HT-29 (cell line): ENCODE measurements at places on chromosomes 4 and X.

DNA sequence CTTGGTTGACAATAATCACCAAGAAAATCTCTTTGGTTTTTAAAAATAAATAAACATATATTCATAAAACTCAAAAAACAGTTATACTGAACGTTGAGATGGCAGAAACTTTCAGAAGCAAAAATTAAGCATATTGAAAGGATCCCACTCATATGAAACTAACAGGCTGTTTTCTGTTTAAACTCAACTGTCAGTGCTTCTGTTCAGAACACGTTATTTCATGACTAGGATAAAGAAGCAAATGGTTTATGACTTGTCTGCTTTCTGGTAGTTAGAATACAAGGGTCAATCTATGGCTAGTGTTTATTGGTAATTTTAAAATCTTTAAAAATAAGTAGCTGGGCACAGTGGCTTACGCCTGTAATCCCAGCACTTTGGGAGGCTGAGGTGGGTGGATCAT, 4.1 kb downstream of the GPR82 start:
- DNase-seq, result no peak

- peak; percentile 35 for DNase-seq
These were observed 831.9 kb downstream of the TRIML1 start for GRCh38 chr4:188971125-188971524.

- no peak for DNase-seq
These were observed 195.9 kb upstream of the LDB2 start for GRCh38 chr4:17094159-17094875.

- DNase-seq, result no peak
These were observed 294.4 kb downstream of the GPAT3 start for GRCh38 chr4:83830138-83830888.

- DNase-seq, result no peak
These were observed 125.8 kb upstream of the UNC5C start for GRCh38 chr4:95674521-95674981.

GRCh38 chr4:138612428-138612827, 370.3 kb upstream of the SLC7A11 start:
- DNase-seq, result no peak

GRCh38 chr4:128715616-128716015, 93.9 kb upstream of the JADE1 start:
- DNase-seq, result no peak

DNA sequence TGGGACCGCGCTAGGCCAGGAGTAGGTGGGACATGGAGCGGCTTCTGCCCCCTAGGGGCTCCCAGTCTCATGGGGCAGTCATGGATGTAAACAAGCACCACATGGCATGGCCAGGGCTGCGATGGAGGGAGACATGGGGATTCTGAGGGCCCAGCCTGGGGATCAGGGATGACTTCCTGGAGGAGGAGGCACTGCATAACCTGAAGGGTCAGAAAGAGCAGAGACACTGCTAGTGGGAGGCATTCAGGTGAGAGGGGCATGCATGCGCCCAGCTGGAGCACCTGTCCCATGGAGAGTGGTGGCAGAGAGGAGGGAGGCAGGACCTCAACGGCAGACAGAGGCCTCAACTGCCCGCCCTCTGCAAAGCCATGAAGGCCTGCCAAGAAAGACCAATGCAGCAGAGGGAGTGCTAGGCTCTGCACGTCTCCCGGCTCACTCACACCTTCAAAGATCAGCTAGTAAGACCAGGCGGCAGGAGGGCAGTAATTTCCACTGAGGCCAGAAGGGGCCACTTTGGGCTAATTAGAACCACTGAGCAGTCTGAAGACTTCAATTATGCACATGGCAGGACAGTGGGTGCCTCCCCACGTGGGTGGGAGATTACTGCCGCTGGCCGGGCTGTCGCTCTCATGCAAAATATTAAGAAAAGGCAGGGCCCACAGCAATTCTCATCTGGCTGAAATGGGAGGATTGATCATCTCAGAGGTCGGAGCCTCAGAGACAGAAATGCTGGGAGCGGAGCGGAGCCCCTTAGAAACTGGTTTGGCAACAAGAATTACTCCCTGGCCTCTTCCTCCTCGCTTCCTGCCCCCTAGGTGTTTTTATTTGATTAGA, 69.6 kb downstream of the PPP2R2C start:
- DNase-seq, result peak; percentile 21

DNA sequence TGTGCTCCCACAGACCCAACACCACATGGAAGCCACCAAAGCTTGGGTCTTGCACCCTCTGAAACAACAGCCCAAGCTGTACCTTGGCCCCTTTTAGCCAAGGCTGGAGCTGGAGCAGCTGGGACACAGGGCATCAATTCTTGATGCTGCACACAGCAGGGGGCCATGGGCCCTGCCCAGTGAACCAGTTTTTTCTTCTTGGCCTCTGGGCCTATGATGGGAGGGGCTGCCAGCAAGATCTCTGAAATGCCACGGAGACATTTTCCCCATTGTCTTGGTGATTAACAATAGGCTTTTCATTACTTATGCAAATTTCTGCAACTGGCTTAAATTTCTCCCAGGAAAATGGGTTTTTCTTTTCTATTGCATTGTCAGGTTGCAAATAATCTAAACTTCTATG, 49.0 kb downstream of the SPANXA2 start:
- no peak for DNase-seq

GRCh38 chr4:115433491-115433890, 320.1 kb upstream of the NDST4 start:
- DNase-seq, result no peak

- peak; percentile 51 for DNase-seq
These were observed at the start of gene GABRB1 for GRCh38 chr4:47031011-47031678. Gene GABRB1 (plus strand): TSS chr4:47031567.

DNA sequence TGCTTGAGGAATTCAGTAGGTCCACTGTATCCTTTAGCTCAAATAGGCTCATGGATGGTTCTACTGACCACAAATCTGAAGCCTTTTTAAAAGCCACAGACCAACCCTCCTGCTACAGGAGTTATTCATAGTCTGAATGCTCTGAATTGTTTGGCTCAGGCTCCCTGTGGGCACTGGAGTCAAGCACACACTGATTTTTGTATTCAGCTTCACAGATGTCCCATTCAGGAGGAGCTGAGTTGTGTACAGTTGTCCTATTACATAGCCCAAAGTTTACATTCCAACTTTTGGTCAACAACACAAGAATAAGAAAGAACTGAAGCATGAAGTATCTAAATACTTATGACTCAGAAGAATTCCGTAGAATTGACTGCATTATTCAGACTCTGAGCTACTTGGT, 243.9 kb downstream of the UNC5C start:
- DNase-seq, result no peak

GRCh38 chrX:23930894-23931604, 23.2 kb downstream of the CXorf58 start:
- DNase-seq, result no peak

GRCh38 chrX:11462648-11463047, 169.4 kb downstream of the AMELX start:
- DNase-seq, result no peak

GRCh38 chr4:95091272-95091671, 333.5 kb downstream of the BMPR1B start:
- DNase-seq, result no peak

GRCh38 chr4:57044279-57044678, 65.6 kb downstream of the POLR2B start:
- no peak for DNase-seq

- DNase-seq, result no peak
These were observed 277.4 kb upstream of the GATB start for GRCh38 chr4:152038238-152038637.

GRCh38 chr4:120318196-120318846, 251.7 kb upstream of the MAD2L1 start:
- DNase-seq, result no peak

DNA sequence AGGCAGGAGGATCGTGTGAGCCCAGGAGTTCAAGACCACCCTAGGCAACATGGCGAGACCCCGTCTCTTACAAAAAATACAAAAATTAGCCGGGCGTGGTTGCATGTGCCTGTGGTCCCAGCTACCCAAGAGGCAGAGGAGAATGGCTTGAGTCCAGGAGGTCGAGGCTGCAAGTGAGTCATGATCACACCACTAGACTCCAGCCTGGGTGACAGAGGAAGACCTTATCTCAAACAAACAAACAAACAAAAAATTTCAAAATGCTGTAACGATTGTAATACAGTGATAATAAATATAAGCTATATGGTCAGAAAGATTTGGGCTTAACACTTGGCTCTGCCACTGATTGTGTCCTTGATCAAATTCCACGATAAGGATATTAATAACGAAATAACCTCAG, 24.2 kb downstream of the SLC25A4 start:
- no peak for DNase-seq

DNA sequence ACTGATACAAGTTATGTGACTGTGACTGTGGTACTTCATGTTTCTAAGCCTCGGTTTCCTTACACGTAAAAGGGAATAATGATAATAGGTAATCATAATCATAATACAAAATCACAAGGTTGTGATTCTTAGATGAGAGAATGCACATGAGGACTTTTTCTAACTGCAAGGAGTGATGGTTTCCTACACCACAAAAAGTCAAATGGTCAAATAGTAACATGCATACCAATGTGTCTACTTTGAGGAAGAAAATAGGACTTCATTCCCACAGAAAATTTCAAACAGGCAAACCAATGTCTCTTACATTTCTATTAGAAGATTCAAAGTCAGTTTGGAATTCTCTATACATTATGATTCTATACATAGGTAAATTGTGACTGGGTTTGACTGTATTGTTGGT, 368.7 kb upstream of the FTHL17 start:
- DNase-seq, result no peak

DNA sequence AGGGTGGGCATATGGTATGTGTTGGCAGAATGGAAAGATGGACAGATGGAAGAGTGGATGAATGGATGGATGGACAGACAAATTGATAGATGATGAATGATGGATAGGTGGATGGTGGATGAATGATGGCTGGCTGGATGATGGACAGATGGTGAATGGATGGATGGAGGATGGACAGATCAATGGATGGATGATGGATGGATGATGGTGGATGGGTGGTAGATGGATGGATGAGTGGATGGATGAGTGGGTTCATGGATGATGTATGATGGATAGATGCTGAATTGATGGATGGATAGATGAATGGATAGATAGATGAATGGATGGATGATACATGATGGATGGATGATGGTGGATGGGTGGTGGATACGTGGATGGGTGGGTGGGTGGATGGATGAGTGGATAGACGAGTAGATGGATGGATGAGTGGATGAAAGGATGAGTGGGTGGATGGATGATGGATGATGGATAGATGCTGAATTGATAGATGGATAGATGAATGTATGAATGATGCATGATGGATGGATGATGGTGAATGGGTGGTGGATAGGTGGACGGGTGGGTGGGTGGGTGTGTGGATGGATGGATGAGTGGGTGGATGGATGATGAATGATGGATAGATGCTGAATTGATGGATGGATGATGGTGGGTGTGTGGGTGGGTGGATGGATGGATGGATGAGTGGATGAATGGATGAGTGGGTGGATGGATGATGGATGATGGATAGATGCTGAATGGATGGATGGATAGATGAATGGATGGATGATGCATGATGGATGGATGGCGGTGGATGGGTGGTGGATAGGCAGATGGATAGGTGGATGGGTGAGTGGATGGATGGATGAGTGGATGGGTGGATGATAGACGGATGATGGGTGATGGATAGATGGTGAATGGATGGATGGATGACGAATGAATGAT, 249.6 kb downstream of the AFAP1 start:
- DNase-seq, result no peak

DNA sequence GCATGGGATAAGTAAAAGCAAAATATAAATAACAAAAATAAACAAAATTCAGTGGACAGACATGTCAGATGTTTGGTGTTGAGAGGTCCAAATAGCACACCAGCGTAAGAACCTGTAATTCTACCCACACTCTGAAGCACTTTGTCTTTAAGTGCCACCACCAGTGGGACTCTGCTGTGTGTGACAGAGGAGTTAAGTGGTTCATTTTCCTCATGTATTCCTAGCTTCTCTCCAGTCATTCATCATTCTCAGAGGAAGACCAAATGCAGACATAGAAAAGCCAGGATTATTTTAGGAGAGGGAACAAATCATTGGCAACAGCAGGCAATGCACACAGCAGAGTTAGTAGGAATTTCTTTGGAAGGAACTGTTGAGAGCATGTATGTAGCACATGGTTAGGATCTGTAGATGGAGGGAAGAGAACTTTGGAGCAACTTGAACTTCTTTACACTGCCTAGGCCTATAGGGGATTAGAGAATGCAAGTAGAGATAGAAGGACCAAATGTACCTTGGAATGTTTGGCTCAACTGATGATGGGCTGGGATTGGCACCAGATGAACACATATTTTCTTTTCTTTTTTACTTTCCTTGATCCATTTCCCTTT, 43.0 kb upstream of the ARHGAP24 start:
- DNase-seq, result no peak

DNA sequence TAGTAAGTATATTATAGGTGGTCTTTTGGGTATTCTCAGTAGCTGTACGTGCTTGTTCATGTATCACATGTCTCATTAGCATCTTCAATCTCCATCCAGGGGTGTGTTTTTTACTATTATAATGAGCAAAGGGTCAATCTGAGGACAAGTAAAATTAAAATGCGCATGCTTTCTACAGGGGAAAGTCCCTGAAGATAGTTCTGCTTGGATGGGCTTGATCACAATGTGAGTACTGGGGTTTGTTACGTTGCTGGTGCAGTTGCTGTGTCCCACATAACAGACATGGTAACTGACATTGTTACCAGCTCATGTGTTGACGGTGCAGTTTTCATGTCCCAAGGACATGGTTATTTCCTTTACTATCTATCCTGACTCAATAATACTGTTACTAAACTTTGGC, 65.9 kb downstream of the UCHL1 start:
- no peak for DNase-seq

DNA sequence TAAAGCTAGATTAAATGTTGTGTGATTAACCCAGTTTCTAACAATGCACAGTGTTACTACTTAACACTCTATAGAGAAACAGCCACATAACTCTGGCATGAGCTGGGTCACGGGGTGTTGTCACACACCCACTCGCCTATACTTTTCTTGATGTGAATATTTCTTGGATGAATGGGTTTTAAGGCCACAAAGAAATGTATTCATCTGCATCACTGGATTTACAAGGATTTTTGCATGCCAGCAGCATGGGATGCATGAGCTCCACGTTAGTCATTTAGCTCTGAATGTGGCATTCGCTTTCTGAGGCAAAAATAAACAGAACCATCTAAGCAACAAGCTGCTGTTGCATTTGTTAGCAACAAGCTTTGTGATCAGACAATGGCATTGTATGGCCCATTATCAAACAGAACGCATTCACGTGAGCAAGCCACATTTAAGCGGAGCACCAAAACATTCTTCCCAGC, 89.7 kb downstream of the LRP2BP start:
- no peak for DNase-seq

GRCh38 chr4:155766622-155767021, 7.8 kb downstream of the GUCY1B1 start:
- DNase-seq, result no peak

- DNase-seq, result no peak
These were observed 89.4 kb downstream of the IRF2 start for GRCh38 chr4:184384810-184385557.

- peak; percentile 50 for DNase-seq
These were observed 33.6 kb upstream of the NOCT start for GRCh38 chr4:138981930-138982390.

- no peak for DNase-seq
These were observed 62.0 kb downstream of the ASMT start for GRCh38 chrX:1676866-1677265.

GRCh38 chr4:7055111-7055989, 12.2 kb downstream of the TADA2B start:
- DNase-seq, result no peak

- DNase-seq, result no peak
These were observed 26.9 kb upstream of the TMPRSS11B start for GRCh38 chr4:68272380-68272779.
